ENCODE measurements at places on chromosomes 13 and 19.

GRCh38 chr19:33376941-33377557, 3.5 kb downstream of the CEBPG start:
- DNase-seq = peak; percentile 59

DNA sequence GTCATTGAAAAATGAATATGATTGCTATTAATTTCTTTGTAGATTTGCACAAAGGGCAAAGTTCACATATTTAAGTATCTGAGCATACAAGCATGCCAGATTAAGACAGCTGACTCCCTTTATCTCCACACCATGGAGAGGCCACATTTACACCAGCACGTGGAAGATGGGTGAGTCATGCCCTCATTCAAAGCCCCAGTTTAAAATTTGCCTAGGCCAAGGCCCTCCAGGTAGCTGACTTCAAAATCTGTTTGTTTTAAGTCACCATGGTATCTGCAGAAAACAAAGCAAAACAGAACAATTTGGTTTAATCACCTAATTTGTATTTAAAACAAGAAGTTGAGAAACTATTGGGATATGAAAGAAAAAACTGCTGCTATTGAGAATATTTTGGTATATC, 109.2 kb downstream of the ESD start:
- DNase-seq = no peak

DNA sequence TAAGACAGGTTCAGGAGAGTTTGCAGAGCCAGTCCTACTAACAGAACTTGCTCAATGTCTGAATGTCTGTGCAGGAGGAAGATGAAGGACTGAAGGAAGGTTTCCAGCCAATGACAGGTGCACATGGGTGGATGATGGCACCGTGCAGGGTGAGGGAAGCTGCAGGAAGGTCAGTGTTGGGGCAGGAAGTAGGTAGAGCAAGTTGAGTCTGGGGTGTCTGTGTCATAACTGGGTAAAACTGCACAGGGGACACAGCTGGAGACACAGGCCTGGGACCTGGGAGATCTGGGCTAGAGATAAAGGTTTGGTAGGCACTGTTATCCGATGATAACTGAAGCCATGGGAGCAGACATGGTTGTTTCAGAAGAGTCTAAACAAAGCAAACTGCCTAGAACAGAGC, 116.9 kb downstream of the USP12 start:
- DNase-seq = no peak

DNA sequence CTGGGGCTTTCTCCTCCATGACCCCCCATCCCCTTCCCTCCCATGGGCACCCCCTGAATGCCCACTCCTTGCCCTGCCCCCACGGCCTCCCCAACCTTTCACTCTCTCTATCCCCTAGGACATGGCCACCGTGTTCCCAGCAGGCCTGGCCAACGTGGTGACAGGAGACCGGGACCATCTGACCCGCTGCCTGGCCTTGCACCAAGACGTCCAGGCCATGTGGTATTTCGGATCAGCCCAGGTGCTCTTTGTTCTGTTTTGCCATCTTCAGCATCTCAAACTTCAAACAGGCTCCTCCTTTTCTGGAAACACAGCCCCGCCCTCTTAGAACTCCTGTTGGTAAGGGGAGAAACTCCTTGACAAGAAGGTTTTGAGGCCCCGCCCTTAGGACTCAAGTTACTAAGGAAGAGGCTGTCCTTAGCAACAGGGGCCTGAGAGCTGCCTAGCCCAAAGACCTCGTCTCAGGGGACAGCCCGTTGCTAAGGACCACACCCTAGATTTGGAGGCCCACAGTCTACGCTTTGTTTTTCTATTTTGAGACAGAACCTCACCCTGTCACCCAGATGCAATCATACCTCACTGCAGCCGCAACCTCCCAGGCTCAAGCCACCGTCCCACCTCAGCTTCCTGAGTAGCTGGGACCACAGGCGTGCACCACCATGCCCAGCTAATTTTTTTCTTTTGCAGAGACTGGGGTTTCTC, 5.1 kb upstream of the FLT3LG start:
- DNase-seq = peak; percentile 85

DNA sequence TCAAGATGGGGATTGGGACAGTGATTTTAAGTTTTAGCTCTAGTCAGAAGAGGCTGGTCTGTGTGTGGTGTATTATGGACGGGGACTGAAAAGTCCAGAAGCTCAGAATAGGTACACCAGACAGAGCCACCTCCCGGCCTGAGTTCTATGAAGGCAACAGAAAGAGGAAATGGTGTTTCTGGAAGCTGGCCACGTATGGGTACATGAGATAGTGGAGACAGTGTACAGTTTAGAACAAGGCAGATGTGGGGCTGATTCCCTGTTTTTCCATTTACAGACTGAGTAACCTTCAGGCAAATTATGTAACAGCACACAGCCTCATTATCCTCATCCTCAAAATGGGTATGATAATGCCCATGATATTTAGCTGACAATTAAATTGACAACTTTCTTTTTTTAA, 1.3 kb downstream of the ZNF175 start:
- no peak for DNase-seq

DNA sequence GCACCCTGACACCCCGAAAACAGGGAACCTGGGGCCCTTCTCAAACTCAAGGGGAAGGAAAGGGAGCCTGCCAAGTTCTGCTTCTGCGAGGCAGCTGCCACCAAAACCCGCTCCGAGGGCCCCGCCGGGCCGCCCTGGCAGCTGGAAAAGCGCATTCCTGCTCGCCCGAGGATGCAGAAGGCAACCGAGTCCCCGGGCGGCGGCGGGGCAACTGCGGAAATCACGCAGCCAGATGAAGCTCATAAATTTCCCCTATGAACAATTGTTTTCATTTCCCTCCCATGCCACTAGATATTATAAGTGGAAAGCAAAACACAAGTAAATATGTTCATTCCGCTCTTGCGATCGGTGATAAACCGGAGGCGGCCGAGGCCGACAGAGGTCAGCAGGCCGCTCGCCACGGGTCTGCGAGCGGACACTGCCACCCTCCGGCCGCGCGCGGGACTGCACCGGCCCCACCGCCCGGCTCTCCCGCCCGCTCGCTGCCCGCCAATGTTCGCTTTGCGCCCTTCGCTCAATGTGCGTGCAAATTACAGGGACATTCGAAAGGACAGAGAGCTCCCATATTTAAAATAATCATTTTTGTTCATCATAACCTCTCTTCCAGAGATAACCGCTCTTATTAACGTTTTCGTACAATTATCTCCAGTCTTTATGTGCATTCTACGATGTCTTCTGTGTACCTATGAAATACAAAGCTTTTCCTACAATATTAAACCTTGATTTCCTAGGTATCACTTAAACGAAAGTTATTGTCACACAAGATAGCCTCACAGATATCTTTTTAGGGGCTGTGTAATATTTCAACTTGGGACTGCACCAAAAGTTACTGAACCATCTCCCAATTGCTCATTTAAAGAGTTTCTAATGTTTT, 120.8 kb upstream of the ZNF507 start:
- DNase-seq = no peak
